ENCODE measurements at places on chromosomes 2 and 18. TPM values are rescaled to one million over a fixed set of nuclear protein-coding genes. Genes with fewer than 3 reads are reported as not detected.

Gene GNLY
- not detected for total RNA-seq

Gene VIT
- total RNA-seq: 3.4 TPM

Gene TGFA
- 1.0 TPM for total RNA-seq

Gene CLK1
- 51.7 TPM for total RNA-seq

Gene OSBPL6
- 3.1 TPM for total RNA-seq

Gene CNDP1
- total RNA-seq: not detected

Gene NT5DC4
- not detected for total RNA-seq

Gene SP140
- total RNA-seq: 0.65 TPM

Gene SMYD1
- total RNA-seq: not detected

Gene COLEC12
- 0.02 TPM for total RNA-seq

Gene TMEM178A
- total RNA-seq: not detected

GRCh38 chr18:40450751-40451150, 1504.3 kb upstream of the PIK3C3 start:
- no peak for DNase-seq

GRCh38 chr2:159164457-159164911, 122.0 kb downstream of the WDSUB1 start:
- no peak for DNase-seq

- DNase-seq: peak; percentile 46
Measured at GRCh38 chr2:118046634-118047210, 32.9 kb upstream of the CCDC93 start.

GRCh38 chr2:46917628-46918027, 2.0 kb upstream of the MCFD2 start:
- DNase-seq: no peak

- no peak for DNase-seq
Measured at GRCh38 chr2:85255456-85255812, 72.4 kb downstream of the TGOLN2 start.

DNA sequence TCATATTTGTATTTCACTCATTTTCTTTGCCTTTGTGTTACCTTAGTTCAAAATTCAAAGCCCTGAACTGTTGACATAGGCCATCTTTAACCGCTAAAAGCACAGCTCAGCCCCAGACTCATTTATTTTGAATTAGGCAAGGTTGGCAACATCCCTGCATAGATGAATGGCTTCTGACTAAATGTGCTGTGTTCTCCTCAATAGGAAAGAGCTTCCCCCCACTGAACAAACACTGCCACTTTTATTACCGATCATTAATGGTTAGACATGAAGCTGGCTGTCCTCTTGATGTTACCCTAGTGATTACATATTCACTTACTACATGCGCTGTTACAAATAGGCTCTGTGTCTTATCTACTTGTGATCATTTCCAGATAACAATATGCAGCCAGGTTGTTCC, 170.7 kb downstream of the ADCYAP1 start:
- DNase-seq: no peak

- no peak for DNase-seq
Measured at GRCh38 chr2:240531038-240531437, 26.8 kb downstream of the ANKMY1 start.

GRCh38 chr2:159455330-159455918, 160.9 kb downstream of the BAZ2B start:
- DNase-seq: no peak

DNA sequence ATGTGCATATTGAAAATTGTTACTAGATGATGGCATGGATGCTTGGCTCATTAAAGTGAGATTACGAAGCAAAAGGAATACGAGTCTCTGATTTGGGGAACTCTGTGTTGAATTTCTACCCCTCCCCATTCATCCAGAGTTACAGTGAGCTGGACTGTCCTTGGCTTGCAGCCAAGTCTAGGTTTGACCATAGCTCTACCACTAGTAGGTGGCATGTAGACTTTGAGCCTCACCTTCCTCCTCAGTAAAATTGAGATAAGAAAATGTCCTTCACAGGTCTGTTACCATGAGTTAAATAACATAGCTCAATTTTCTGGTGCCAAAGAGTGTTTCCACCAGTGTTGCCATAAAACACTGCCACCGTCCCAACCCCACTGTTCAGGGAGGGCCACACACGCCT, 727.6 kb upstream of the ID2 start:
- no peak for DNase-seq

GRCh38 chr18:44837482-44838180, 156.9 kb downstream of the SETBP1 start:
- DNase-seq: no peak

- no peak for DNase-seq
Measured at GRCh38 chr2:174764280-174765255, at the start of gene CHRNA1. Gene CHRNA1 (minus strand): TSS chr2:174764472. CDS start chr2:174764394, 78 bp downstream.

DNA sequence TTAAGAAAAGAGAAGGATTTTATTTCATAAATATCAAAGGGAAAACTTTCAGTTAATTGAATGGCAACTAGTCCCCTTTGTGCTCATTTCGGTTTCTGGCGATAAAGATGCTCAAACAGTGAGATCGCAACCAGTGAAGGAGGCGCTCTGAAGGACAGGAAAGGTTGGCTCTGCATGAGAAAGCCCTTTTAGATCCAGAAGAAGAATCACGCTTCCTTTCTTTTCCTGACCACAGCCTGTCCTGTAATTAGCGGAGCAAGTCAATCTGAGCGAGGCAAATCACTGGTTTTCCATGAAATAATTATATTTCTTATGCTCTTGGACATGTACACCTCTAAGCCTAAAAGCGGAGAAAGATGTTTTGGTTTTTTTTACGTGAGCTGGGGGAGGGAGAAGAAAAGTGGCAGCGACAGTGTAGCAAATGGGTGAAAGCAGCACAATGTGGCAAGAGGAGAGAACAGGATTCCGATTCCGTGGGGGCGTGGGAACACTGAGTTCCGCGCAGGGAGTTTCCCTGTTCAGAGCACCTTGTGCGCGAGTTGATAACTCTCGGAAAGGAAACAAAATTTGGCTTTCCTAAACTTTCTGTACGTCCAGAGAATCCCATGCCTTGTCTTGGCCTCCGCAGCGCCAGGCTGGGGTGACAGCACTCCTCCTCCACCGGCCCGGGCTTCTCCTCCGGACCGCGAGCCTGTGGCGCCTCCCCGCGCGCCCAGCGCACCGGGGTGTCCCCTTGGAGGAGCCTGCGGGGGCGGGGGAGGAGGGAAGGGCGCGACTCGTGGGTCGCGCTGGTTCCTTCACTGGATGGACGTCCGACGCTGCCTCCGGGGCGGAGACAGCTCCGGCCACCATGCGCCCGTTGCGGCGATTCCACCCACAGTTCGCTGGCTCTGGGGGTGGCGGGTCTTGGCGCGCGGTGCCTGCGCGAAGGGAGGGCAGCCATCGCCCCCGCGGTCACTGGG, 620 bp upstream of the SLC9A2 start:
- DNase-seq: no peak

- DNase-seq: no peak
Measured at GRCh38 chr2:141062443-141062842, 1068.4 kb downstream of the LRP1B start.

- no peak for DNase-seq
Measured at GRCh38 chr18:53004798-53005197, 664.8 kb downstream of the DCC start.

DNA sequence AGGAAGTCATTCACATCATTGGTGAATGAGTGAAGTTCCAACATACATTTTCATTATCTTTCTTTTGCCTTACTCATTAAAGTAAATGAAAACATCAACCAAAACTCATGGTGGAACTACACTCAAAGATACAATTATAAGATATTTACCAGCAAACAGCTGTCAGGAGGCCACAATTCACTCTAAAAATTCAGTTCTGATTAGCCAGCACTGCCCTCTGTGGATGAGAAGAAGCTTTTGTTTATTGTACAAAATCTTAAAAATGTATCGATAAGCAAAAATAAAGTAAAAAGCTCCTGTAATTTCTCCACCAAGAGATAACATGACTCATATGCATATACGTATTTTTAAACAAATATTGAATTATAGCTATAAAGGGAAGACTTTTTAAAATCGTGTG, 73.5 kb upstream of the RAPGEF4 start:
- no peak for DNase-seq
